ENCODE measurements at places on chromosomes 16 and 17.

DNA sequence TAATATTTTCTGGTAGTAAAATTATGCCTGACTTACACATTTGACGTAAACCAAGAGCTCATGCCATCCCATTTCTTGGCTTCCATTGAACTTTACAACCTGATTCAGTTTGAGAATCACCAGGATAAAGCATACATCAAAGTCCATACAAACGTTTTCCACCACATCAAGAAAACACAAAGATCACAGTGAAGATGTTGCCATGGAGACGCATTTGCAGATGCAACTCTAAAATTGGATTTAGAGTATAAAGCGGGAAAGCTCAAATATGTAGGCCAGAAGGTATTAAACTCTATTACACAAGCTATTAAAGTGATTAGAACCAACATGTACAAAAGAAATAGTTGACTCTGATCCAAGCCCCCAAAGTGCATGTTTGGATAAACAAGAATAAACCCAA is 10.4 kb downstream of the C16orf46 start:
- DNase-seq: no peak

DNA sequence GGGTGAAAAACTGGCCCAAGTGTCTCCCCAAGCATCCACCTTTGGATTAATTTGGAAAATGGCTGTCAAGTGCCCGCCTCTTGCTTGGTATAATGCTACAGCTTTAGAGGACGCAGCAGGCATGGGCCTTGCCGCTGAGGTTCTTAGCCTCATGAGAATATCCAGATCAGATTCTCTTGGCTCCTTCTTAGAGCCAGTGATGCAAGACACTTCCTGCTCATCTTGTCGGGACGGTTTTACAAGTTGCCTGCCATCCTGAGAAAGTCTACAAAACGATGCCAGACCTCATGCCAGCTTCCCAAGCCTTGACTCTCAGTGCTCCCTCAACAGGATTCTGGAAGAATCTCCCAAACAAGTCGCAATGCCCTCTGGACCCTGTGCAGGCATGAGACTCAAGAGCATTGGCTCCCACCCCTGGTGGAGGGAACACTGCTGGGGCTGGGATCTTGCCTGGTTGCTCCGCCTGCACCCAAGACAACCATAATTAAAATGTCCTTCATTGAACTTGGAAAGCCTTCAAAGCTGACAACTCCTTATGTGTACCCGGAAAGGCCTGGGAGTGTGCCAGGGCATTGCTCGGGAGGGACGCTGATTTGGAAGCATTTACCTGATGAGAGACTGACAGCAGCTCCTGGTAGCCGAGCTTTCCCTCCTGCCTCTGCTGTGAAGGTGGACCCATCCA is 25.8 kb upstream of the STH start:
- no peak for DNase-seq

GRCh38 chr16:31754998-31755615 is 118.5 kb upstream of the ZNF267 start:
- DNase-seq: no peak

GRCh38 chr17:35586569-35587073 is 501 bp upstream of the AP2B1 start:
- no peak for DNase-seq

DNA sequence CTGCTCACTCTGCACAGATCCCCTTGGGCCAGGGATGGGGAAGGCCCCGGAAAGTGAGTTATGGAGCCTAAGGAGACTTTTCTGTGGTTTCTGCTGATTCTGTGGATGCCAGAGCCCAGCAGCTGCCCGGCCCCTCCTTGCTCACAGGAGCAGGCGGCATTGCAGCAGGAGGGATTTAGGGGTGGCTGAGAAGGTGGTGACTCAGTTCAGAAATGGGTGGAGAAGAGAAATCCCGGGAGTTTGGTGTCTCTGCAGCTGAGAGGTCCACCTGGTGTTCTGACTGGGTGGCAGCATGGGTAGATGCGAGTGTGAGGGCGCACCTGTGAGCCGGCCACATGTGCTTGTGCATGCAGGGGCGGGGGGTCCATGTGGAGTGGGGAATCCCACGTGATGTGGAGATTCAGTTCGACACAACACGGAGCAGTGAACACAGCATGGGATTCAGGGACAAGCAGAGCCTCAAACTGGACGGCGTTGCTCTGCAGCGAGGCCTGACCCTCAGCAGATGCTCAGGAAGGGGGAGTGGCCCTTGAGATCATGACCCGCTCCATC is 16.0 kb upstream of the SPPL2C start:
- DNase-seq: no peak

All from fibroblast of mammary gland (primary cell).